Foreskin keratinocyte (primary cell): ENCODE measurements at places on chromosomes 13 and 19.

- no peak for DNase-seq
These were observed 1399.4 kb downstream of the EFNB2 start for GRCh38 chr13:105135852-105136615.

- no peak for DNase-seq
These were observed 401 bp upstream of the ZNF765 start for GRCh38 chr19:53394522-53394973.

DNA sequence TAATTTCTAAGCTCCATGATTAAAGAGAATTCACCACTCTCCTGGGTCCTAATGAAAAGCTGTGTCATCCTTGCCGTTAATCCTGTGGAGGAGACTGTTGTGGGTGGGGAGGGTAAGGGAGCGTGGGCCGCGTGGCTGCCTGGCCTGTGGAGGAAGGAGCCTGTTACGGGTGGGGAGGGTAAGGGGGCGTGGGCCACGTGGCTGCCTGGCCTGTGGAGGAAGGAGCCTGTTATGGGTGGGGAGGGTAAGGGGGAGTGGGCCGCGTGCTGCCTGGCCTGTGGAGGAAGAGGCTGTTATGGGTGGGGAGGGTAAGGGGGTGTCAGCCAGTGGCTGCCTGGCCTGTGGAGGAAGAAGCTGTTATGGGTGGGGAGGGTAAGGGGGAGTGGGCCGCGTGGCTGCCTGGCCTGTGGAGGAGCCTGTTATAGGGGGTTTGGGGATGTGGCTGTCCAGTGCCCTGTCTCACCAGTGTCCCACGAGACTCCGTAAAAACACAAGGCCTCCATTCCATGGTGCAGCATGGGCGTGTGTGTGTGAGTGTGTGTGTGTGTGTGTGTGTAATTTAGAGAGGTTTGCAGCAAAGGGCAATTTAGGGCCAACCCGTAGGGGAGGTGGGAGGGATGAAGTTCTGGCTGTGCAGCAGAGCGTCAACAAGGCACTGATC lies 15.6 kb upstream of the DCUN1D2 start:
- no peak for DNase-seq

DNA sequence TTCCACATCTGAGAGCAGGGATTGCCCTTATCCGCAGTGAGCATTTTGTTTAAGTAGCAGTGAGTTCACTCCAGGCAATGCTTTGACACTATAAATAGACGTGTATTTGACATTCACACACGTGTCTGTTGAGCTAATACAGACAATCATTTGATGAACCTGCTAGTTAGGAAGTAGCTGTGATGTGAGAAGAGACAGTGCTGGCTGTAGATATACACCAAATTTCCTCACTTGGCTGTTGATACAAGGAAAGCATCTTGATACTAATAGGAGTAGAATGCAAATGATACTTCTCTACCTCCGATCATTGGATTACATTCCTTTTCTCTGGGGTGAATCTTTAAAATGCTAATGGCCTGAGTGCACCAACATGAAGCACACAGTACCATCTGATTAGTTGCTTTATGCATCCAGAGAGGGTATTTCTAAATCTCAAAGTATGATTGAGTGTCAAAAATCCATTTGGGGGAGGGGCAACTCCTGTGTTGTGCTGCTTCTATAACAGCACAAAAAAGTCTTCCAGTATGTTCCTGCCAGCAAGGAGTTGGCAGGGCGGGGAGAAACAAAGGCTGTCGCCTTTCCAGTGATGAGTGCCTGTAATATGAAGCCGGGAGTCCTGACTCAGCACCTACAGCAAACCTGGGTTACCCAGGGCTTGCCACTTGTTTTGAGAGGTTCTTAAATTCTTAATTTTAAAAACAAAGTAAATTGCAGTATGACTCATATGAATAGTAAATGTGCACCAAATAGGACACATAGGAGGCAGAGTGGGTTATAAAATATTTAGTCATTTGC lies 7.0 kb downstream of the CUL4A start:
- DNase-seq: peak; percentile 69

- DNase-seq: no peak
These were observed at the start of gene SLC15A1 for GRCh38 chr13:98752467-98753290. TSS of gene SLC15A1 (minus strand) at chr13:98752672. CDS start at chr13:98752598, 74 bp downstream.

GRCh38 chr13:111967572-111968201 lies 99.3 kb upstream of the SOX1 start:
- DNase-seq: no peak

DNA sequence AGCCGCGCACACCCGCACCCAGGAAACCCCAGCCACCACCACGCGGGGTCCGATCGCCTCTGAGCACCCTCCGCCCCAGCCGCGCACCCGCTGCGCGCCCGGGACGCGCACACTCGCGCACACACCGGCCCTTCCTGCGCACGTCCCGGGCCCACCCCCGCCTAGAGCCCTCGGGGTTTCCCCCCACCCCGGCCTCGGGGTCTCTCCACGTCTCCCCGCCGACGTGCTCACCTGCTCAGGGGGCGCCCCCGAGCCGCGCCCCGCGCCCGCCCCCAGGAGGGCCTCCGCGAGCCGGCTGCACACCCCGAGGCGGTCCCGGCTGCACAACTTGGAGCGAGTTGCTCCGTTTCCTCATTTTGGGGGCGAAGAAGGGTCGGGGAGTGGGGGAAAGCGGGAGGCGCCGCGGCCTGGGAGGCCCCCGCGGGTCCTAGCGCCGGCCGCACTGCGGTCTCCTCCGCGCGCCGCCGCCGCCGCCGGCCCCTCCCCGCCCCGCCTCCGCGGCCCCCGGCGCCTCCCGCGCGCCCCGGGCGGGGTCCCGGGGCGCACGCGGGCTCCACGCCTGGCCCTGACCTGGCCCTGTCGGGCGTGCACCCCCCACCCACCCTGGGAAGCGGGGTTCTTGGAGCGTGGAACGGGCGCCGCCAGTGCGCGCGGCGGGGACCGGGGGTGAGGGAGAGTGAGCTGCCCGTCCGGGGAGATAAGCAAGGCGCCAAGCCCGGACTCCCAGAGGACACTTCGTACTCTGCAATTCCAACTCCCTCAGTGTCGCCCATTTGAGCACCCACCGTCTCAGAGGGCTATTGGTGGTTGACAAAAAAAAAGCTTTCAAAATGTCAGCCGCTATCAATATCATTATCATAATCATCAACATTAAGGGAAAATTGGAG lies at the start of gene MATK:
Gene MATK (minus strand): TSS at position 444 of the 887 bp plus-strand sequence. CDS start 1,246 bp downstream, outside the sequence.
- DNase-seq: no peak

GRCh38 chr13:46716821-46717220 lies 80.1 kb downstream of the ESD start:
- DNase-seq: no peak

GRCh38 chr19:29029268-29029958 lies 183.5 kb downstream of the UQCRFS1 start:
- no peak for DNase-seq

DNA sequence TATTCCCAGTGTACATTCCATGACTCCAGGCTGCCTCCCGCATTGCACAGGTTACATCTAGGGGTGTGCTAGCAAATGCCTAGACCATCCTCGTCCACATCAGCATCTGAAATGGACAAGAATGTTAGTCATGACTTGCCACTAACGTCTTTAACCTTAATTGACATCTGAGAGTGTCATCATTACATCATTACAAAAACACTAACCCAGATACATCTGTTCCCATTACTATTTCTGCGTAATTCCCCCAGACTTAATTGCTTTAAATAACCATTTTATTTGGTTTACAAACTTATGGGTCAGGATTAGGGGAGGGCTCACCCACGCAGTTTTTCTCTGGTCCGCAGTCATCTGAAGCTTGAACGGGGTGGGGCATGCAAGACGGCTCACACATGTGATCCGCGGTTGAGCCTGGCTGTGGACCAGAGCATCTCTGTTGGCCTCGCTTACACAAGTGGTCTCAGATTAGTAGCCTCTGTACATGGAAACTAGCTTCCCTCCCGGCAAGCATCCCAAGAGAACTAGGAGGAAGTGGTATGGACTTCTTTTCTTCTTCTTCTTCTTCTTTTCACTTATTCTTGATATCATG lies 15.9 kb downstream of the KL start:
- no peak for DNase-seq
